Activated CD8-positive, alpha-beta T cell treated with anti-CD3 and anti-CD28 coated beads for 36 hours (primary cell): ENCODE measurements at places on chromosomes 4 and X.

DNA sequence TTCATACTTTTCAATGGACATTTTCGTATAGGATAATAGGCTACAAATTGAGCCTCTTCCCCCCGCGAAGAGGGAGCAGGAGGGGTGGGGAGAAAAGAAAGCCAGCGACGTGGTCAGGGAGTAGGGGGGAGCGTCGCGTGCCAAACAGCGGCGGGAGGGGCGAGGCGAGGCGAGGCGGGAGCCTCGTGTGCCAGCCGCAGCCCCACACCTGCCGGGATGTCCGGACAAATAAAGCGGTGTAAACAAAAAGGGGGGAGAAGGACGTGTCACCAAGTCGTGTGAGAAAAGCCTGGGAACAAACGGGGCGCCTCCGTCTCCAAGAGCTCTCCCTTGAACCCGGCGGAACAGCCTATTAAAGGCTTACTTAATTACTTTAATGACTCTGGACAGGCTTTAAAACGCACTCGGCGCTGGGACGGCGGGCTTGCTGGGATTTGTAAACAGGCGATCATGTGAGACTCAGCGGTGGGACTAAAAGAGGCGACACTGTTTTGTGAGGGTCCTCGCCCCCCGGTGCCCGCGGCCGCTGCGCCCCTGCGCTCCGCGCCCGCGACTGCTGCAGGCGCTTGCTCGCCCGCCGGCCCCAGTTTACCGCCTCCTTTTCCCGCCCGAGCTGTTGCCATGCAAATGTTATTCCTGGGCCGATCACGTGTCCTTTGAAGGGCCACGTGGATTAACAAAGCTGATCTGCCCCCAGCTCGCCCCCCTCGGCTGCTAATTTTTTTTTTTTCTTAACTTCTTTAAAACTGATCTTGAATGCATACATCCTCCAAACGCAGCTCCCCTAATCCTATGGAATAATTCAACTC is at the start of gene HELT:
Gene HELT, plus strand, starts transcription at position 527 of the 809 bp plus-strand sequence. CDS start 439 bp downstream, outside the sequence.
- peak; percentile 19 for DNase-seq

DNA sequence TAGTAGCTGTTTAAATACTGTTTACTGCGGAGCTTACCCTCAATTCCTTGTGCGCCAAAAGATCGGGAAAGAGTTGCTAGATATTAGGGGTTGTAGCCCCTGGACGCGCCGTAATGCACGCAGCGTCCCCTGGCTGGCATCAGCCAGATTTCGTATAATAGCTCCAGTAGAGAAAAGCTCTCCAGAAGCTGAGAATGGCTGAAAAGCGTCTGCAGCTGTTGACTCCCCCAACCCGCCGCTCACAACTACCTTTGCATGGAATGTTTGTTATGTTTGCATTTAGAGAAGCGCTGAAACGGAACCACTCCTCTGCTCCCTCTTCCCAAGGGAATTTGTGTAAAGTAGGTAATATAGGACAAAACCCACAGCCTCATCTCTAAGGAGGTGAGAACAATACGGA is 3.7 kb downstream of the DOCK11 start:
- no peak for DNase-seq

GRCh38 chr4:48649505-48649904 is 130.6 kb downstream of the FRYL start:
- DNase-seq, result no peak

DNA sequence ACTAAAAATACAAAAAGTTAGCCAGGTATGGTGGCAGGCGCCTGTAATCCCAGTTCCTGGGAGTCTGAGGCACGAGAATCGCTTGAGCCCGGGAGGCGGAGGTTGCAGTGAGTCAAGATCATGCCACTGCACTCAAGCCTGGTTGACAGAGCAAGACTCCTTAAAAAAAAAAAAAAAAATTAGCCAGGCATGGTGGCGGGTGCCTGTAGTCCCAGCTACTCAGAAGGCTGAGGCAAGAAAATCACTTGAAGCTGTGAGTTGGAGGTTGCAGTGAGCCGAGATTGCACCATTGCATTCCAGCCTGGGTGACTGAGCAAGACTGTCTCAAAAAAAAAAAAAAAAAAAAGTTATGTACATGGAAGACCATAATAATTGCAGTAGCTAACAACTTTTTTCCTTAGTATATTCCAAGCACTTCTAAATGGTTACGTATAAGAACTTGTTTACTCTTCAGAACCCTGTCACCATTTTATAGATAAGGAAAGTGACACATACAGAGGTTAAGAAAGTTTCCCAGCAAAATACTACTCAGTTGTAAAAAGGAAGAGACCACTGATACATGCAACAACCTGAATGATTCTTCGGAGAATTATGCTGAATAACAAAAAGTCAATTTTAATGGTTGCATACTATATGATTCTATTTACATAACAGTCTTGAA is 24.5 kb downstream of the RUFY3 start:
- DNase-seq, result no peak

GRCh38 chr4:95732061-95732460 is 107.8 kb upstream of the PDHA2 start:
- DNase-seq, result no peak

DNA sequence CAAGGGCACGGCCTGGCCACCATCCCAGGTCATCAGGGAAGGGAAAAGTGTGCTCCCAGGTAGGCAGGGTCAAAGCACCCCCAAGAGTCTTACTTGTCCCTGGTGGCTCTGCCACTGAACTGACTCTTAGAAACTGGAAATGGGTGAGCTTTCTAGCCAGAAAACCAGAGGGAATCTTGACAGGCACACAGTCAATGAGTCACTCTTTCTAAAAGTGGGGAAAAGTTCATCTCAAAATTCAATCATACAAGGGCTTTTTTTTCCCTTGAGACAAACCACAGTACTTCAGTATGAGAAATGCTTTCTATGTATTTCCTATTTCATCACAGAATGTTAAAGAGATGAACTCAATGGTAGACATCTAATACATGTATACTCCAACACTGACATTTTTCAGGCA is 12.5 kb downstream of the HPF1 start:
- no peak for DNase-seq

GRCh38 chrX:102708900-102709299 is 3.3 kb upstream of the GPRASP2 start:
- DNase-seq, result no peak

- peak; percentile 91 for DNase-seq
These were observed 22.1 kb downstream of the TMEM131L start for GRCh38 chr4:153488006-153488891.

DNA sequence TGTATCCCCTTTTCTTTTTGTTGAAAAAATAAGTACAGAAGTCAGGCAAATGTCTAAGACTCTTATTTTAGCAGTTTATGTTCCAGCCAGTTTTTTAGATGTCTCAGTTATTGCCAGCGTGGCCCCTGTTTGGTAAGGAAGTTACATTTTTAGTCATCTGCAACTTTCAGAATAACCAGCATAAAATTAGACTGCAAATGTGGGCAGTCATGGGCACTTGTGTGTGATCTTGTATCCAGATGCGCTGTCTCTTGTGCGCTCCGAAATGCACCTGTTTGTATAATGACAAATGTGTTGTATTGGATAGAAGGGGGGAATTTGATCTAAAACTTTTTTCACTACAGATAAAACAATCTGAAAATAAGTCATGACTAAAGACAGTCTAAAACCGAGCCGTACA is 44.3 kb upstream of the CLCN4 start:
- DNase-seq, result peak; percentile 51

DNA sequence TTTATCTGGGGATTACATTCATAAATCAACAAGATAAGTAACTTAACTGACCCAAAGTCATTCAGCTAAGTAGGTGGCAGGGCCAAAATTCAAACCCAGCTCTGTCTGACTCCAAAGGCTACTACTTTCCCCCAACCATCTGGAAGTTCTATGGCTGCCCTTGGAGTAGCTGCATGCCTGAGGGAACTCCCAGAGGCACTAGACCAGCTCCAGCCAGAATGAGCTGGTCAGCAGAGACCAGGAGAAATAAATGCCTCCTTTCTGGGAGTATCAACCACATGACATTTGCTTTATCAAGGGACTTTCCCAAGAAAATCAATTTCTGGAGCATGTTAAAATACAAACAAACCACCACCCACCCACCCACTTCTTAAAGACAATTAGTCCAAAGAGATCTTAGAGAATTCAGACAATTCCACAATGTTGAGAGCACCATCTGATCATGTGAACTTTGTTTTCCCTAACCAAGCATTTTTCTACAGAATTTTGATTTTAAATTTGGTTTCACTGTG is 180.5 kb downstream of the EFHC2 start:
- DNase-seq, result no peak

DNA sequence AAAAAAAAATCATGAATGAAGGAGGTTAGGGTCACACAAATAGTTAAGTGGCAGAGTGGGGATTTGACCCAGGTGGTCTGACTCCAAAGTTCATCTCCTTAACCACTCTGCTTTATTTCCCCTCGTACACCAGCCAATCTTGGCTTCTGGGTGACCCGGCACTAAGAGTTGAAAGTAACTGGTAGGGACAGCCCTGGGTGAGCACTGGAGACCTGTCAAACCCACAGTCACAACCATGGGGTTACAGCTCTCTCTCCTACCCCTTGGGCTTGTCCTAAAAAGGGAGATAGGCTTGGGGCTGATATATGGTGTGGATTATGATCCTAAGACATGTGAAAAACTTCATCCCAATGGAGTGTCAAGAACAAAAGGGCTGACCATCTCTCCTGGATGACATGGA is 12.5 kb downstream of the IGFBP7 start:
- DNase-seq, result no peak

DNA sequence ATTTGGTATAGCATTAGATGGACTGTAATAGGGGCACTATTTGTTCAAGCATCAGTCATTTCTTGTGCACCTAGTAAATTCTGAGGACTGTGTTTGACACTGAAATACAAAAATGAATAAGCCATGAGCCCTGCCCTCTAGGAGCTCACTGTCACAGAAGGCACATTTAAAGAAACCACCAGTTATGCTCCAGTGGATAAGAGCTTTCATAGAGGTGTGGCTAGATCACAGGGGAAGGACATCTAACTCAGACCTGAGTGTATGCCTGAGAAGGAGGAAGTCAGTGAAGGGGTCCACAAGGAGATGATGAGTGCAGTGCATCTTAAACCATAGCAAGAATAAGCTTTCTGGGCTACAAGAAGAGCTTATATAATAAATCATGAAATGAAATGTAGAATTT is 40.1 kb downstream of the BTC start:
- DNase-seq, result no peak

GRCh38 chr4:172813359-172813923 is 355.2 kb upstream of the GALNT7 start:
- peak; percentile 8 for DNase-seq

DNA sequence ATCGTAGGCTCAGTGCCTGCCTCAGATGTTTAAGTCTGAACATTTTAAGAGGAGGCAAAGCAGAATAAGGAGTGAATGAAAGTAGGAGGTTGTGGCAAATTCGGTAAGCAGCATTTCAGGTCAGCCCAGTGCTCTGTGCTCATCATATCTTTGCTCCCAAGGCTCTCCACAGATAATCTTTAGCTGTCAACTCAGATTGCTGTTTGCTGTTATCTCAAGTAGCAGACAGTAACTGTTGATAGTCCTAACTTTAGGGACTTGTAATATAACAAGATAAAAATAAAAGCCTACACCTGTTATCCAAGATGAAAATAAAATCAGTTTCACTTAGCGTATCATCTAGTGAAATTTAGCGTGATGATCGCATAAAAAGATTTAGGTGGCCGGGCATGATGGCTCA is 18.6 kb upstream of the CLTRN start:
- DNase-seq, result no peak

DNA sequence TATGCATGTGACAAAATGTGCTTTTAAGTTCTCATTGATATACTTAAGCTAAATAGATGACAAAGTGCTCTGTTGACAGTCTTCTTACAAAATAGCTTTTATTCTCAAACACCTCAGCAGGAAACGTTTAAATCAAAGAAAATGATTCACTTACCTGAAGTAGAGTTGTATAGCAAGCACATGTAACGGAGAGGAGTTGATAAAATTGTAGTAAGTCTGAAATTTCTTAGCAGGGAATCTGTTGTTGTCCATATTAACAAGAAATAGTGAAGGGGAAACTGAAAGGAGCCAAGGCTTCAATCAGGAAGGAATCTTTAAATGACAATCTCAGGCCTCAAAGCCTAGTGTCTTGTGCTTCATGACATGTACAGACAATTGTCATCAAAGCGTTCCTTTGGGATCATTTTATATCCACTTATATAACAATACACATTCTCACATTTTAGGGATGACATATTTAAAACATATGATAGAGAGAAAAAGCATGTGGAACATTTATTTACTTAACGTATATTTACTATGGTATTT is 2010.2 kb upstream of the IGFBP7 start:
- no peak for DNase-seq

DNA sequence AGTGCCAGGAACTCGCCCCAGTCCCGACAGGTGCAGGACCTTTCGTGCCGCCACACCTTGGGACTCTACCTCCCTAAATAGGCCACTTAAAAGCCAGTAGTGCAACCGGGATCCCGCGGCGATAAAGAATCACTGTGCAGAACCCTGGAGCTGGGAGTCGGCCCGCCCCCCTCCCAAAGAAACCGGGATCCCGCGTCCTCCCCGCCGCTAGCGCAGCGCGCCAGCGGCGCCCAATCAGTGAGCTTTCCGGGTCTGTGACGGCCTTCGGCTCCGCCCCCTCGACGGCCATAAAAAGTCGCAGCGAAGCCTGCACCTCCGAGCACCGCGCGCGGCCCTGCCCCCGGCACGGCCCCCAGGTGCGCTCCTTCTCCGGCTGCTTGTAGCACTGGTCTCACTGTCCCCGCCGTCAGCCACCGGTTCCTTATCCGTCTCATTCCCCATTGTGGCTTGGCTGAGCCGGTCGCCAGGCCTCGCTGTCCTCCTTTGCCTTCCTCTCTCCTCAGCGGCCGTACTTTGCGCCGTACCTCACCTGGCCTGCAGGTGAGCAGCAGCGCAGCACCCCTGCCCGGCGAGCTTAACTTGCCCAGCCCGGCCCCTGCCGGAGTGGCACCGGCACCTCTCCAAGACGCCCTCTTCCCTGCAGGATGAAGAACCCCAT is at the start of gene LRAT:
Gene LRAT, plus strand, starts transcription at position 318 of the 658 bp plus-strand sequence. Its CDS starts 327 bp downstream, at position 645.
- DNase-seq, result peak; percentile 40

GRCh38 chr4:136505020-136505419 is 1027.3 kb downstream of the PCDH18 start:
- no peak for DNase-seq

DNA sequence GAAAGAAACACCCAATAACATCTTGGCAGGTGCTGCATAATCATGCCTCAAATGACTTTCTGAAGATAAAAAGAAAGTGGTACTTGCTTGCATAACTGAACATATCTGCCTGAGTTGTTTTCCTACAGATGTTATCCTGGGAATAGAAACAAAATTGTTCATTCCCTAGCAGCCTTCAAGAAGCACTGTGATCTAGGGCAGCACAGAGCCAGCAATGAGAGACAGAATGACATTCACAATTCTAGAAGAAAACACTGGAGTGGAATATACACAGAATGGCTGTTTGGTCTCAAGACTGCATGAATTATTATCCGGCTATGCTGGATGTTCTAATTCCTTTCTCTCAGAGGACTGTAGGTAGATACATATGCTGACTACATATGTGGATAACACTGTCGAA is 790.9 kb downstream of the PDHA2 start:
- DNase-seq, result no peak

DNA sequence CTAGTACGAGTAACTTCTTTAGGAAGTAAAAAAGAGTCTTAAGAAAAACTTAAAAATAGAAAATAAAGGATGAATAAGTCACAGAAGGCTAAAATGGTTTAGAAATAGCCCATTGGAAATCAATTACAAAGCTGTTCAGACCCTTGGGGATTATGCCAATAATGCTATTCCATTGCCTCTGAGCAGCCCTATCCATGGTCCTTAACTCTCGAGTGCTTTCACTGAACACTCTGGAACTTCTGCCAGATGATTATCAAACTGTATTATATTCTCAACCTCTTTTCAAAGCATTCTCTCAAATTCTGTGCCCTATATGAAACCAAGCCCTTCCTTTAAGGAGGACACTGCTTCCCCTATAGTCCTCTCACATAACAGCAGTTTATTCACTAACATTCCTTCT is 17.0 kb downstream of the SLC9B1 start:
- no peak for DNase-seq

- no peak for DNase-seq
These were observed 275.5 kb downstream of the CFAP299 start for GRCh38 chr4:80610845-80611677.
